Esophagus squamous epithelium (tissue), 5 donors: ENCODE measurements at places on chromosomes 6 and 20.

GRCh38 chr20:45538209-45538799 lies 978 bp downstream of the WFDC6 start:
- no peak for DNase-seq

DNA sequence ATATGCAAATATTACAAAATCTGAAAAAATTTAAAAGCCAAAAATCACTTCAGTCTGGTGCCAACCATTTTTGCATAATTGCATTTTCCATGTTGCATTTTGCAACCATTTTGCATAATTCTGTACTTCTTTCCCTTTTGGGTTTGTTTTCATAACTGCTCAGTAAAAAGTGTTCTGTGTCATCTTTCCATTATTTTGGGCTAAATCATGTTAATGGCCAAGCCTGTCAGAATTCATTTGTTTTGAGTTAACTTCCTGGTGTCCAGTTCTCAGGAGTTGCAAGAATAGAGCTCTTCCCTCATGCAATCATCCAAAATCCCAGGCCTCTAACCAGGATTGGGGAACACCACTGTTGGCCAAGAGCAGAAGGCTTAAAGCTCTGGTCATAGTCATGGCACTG lies 133.6 kb downstream of the MTHFD1L start:
- no peak for DNase-seq

GRCh38 chr6:168527451-168528210 lies 86.6 kb downstream of the SMOC2 start:
- no peak for DNase-seq

- no peak for DNase-seq
These were observed 14.7 kb upstream of the CHD6 start for GRCh38 chr20:41632896-41633295.
